ENCODE measurements at places on chromosomes 6 and 20.

GRCh38 chr6:25481267-25481666 is 170.7 kb upstream of the SCGN start:
- no peak for DNase-seq

- no peak for DNase-seq
Measured at GRCh38 chr6:11908436-11909105, 103.5 kb upstream of the HIVEP1 start.

DNA sequence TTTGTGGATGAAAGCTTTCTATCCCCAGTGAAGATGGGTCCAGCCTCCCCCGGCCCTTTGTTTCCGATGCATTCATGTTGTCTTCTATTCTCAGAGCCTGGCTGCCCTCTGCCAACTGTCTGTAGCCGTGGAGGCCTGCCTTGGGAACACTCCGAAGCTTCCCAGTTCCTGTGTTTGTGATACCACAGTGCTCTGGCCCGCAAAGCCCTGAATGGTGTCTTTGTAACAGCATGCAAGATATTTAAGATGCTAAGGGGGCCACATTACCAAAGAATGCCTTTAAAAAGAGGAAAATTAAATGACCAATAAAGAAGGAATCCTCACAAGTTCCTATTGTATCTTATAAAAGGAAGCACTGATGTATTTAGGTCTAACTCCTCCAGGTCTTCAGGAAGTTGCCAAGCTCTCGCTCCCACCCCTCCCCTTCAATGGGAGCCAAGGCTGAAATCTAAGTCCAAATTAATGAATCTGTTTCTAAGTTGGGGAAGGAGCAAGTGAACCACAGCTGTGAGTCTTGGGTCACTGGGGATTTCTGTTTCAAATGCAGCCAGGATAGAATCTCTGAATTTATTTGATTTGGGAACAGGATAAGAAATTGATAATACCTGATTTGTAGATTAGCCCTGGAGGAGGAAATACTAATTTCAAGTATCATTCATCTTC is 596.1 kb downstream of the QKI start:
- no peak for DNase-seq

DNA sequence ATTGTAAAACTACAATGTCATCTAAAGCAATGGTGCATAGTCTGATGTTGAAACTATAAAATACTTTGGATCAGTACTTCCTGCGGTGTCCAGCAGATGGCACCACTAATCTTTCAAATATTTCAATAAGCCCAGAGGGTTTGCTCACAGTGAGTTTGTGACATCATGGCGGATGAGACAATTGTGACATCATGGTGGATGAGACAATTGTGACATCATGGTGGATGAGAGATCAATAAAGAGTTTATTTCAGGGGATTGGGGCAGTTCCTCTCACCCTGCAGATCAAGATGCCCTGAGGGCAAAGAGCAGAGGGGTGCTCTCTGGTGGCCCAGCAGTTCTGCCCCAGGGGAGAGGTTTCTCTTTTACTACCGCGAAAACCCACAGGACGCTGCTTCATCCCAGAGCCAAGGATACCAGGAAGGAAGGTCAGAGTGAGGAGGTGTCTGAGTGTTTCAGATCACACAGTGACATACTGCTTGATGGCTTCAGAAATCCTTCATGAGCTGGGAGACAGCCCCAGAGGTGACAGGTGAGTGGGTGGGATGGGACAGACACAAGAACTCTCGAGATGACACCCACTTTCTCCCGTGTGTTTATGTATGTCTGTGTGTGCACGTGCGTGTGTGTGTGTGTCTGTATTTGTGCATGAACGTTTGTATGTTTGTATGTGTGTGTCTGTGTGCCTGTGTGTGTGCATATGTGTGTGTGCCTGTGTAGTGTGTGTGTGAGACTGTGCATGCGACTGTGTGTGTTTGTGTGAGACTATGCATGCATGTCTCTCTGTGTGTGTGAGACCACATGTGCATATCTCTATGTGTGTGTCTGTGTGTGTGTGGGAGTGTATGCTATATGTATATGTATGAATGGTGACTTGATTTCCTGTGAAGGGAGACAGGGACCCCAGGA is 7.3 kb upstream of the ULBP2 start:
- peak; percentile 72 for DNase-seq

- DNase-seq: no peak
Measured at GRCh38 chr6:30931969-30932645, at the start of gene SFTA2. Gene SFTA2, minus strand, starts transcription at chr6:30932170. Its CDS starts 74 bp downstream, at chr6:30932096.

- no peak for DNase-seq
Measured at GRCh38 chr6:145532361-145532760, 203.0 kb downstream of the EPM2A start.

- no peak for DNase-seq
Measured at GRCh38 chr6:33974030-33974429, 170.2 kb upstream of the MLN start.

DNA sequence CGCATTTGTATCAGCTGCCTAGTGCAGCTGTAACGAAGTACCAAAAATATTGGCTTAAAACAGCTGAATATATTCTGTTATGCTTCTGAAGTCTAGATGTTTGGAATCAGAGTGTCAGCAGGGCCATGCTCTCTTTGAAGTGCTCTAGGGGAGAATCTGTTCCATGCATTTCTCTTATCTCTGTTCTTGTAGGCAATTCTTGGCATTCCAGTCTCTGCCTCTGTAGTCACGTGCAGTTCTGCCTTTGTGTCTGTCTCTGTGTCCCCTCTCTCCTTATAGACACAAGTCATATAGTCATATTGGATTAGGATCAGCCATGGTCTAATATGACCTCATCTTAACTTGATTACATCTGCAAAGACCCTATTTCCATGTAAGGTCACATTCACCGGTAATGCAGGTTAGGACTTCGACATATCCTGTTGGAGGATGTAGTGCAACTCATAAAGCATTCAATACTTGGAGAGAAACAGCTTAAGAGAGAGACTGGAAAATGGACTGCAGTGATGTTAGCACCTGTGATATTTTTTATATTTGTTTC is 18.6 kb downstream of the FAM83B start:
- no peak for DNase-seq

GRCh38 chr6:158545043-158545966 is 14.6 kb upstream of the TMEM181 start:
- DNase-seq: no peak

DNA sequence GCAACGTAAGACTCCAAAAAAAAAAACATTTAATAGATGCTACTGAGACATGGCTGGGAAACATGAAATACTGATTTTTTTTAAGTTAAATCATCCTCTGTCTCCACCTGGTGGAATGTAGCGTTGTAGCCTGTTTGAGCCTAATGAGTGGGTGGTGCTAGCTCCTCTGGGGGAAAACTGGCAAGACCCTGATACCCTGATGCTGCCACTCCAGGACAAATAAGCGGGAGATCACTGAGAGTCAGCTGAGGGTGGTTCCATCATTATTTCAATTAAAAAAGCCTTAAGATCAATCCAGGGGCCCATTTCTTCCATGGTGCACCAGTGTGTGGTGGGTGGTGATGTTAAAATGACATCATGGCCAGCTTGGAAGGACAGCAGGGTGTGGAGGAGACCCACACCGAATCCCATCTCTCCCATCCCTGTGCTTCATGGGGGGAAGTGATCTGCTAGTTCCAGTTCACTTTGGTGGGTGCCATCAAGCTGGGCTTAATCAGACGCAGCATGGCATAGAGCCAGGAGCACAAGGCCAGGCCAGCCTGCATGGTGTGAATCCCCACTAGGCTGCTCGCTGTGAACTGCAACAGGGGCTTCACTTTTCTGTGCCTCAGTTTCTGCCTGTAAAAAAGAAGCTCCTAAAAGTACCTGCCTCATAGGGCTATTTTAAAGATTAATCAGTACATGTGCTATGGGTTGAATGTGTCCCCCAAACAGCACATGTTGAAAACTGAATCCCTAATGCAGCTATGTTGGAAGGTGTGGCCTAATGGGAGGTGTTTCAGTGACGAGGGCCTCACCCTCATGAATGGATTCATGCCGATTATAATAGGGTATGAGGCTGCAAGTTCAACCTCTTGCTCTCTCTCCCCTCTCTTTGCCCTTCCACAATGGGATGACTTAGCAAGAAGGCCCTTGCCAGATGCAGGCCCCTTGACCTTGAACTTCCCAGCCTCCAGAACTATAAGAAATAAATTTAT is 13.0 kb upstream of the MRPS10 start:
- peak; percentile 8 for DNase-seq

DNA sequence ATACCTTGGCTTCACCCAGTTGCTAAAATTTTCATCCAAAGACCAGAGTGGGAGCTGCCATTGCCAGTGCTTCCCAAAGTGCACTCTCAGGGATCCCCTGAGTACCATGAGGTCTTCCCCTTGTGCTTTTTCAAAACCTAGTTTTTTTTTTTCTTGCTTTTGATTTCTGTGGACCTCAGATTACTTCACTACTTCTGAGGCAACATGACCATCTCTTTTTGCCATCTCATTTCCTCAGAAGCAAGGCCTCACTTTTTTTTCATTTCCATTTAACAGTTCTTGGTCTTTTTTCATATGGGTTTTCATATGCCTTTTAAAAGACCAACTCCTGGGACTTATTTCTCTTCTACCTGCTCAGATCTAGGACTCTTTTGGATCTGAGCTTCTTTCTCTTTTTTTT is 64.1 kb upstream of the MMS22L start:
- DNase-seq: no peak

GRCh38 chr6:154218301-154218700 is 138.3 kb downstream of the IPCEF1 start:
- DNase-seq: no peak

DNA sequence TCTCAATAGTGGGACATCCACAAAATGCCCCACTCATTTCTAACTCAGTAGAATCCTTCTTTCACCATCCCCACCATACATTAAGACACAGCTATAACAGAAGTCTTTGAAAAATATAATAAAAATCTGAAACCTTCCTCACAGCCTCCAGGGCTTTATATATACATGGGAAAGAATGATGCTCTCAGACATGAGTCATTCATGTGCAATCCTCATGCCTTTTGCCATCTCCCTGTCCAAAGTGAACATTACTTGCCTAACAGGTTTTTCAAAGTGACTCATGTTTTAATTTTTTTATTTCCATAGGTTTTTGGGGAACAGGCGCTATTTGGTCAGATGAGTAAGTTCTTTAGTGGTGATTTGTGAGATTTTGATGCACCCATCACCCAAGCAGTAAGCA is 162.7 kb downstream of the RALGAPA2 start:
- peak; percentile 76 for DNase-seq

DNA sequence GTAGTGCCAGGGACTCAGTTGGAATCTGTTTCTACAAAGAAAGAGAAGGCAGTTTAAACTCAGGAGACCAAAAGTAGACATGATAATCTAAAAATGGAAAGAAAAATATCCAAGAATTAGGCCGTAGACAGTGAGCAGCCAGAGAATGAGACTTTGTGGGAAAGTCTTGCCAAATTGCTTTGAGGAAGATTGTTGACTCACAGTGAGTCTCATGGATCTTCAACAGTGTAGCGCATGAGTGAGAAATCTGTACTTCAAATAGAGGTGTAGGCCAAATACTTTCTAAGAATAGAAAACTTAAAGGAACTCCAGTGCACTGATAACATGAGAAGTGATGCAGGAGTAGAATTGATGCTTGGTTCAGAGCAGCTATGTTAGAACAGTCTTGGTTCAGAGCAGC is 284.5 kb downstream of the HTR1B start:
- peak; percentile 80 for DNase-seq

DNA sequence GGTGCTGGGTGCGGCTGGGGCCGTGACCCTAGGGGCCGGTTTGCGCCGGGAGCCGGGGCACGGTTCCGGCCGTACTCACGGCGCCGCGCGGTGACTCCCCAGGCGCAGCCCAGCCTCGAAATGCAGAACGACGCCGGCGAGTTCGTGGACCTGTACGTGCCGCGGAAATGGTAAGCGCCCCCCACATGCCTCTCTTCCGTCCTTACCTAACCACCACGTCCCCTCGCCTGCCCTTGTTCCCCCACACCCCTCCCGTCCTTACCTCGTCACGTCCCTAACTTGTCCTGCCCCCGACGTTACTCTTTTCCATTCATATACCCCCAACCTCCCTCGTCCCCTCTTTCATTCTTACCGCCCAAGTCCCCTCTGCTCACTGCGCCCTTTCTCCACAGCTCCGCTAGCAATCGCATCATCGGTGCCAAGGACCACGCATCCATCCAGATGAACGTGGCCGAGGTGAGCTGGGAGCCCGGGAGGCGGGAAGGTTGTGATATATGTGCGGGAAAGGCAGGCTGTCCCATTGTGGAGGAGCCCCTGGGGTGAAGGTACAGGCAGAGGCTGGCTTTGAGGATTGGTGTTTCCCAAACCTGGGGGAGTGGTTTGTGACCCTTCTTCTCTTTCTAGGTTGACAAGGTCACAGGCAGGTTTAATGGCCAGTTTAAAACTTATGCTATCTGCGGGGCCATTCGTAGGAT is 463 bp downstream of the RPS21 start:
- DNase-seq: no peak

DNA sequence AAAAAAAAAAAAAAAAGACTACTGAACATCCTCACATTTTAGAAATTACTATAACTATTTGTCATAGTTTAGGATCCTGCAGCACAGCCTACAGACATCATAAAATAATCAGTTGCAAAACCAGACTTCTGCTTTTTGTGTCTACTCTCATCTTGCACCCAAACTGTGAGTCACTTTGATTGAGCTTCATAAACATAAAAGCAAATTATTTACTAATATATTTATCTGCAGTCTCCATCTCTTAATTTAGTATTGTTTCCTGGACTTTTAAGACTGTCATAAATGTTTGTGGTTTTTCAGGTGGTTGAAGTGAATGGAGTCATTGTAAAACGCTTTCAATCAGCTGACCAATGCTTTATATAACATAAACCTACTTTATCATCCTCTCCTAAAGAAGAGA is 14.8 kb upstream of the CALHM6 start:
- DNase-seq: peak; percentile 37

- DNase-seq: peak; percentile 99
Measured at GRCh38 chr20:19815553-19815991, 57.5 kb downstream of the RIN2 start.

- DNase-seq: no peak
Measured at GRCh38 chr20:63636752-63637628, 10.1 kb upstream of the GMEB2 start.

- no peak for DNase-seq
Measured at GRCh38 chr6:110352563-110353262, 5.4 kb downstream of the METTL24 start.

GRCh38 chr6:15921243-15921642 is 207.6 kb upstream of the MYLIP start:
- DNase-seq: no peak

GRCh38 chr6:16163535-16164300 is 34.8 kb downstream of the MYLIP start:
- peak; percentile 67 for DNase-seq

- DNase-seq: peak; percentile 20
Measured at GRCh38 chr20:38604873-38605303, 3.3 kb downstream of the ARHGAP40 start.

DNA sequence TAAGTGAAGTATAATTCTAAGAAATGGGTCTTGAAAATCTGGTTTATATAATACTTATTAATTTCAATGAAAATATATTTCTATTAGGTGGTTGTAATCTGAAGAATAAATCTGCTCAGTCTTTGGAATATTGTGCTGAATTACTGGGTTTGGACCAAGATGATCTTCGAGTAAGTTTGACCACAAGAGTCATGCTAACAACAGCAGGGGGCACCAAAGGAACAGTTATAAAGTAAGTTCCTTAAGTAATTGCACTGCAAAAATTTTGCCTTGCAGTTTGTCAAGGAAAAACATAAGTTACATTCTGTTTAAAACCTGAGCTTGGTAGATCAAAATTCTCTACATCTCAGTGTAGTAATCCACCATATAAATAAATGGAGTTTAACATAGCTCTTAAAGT is 106.0 kb downstream of the MYO6 start:
- DNase-seq: peak; percentile 62

GRCh38 chr20:18839507-18840247 is 26.1 kb downstream of the SCP2D1 start:
- DNase-seq: no peak
